Left renal pelvis (tissue), 4 donors: ENCODE measurements at places on chromosomes 12 and 14. TPM values are rescaled to one million over a fixed set of nuclear protein-coding genes. Genes with fewer than 3 reads are reported as not detected.

DNA sequence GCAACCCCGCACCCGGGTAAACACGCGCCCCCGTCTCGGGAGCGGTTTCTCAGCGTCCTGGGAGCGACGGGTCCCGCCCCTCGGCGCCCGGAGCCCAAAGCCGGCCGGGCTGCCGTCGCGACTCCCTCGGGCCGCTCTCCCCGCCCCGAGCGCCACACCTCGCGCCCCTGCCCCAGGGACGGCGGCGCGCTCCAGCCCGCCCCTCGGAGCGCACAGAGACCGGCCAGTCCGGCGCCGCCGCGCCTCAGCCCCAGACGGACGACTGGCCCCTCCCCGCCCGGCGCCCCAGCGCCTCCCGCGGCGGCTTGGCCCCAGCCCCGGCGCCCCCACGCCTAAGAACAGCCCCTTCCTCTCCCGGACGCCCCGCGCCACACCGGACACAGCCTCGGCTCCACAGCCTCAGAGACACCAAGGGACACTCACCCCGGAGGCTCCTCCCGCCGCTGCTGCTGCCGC is 411 bp downstream of the BTBD7 start:
- DNase-seq = no peak

Gene KRT72
- not detected for polyA plus RNA-seq

- DNase-seq = no peak
Observed at GRCh38 chr12:103962493-103962892, 3.2 kb upstream of the TDG start.

GRCh38 chr14:55518391-55518790 is 61.6 kb upstream of the KTN1 start:
- no peak for DNase-seq

Gene PRH2
- polyA plus RNA-seq = 0.29 TPM

GRCh38 chr12:25546318-25546717 is 6.8 kb downstream of the LMNTD1 start:
- DNase-seq = no peak

- DNase-seq = no peak
Observed at GRCh38 chr12:90229407-90230170, 521.0 kb upstream of the ATP2B1 start.

- DNase-seq = no peak
Observed at GRCh38 chr14:52044791-52045522, 23.9 kb downstream of the NID2 start.

Gene C12orf60
- 5.0 TPM for polyA plus RNA-seq

Gene KRT83
- not detected for polyA plus RNA-seq

- no peak for DNase-seq
Observed at GRCh38 chr14:61564618-61565091, 130.7 kb upstream of the HIF1A start.

Gene PTPRQ
- polyA plus RNA-seq = 1.6 TPM

DNA sequence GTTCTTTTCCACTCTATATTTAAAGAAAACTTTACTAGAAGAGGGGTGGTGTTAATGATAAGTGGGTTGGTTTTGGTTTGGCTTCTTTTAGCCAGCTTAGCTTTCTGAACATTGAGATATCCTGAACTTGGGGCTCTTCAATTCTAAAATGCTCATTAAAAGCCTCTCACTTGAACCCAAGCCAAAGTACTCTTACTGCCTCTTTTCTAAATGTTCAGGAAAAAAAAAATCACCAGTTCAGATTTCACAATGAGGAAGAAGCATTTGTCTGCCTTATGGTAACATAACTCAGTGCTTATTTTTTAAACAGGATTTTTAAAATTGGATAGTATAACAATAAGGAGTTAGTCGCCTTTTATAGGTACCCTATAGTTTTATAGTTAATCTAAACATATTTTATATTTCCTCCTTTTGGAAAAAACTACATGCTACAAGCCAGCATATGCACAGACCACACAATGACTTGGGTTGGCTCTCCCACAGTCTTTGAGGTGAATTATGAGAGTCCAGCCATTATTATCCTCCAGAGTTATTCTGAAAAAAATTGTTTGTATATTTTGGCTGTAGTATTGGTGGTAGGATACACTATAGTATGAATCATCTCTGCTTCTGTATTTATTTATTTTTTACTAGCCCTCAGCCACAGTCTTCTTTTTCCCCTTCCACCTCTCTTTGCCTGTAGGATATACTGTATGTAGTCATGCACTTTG is 195.5 kb upstream of the TMPO start:
- no peak for DNase-seq

DNA sequence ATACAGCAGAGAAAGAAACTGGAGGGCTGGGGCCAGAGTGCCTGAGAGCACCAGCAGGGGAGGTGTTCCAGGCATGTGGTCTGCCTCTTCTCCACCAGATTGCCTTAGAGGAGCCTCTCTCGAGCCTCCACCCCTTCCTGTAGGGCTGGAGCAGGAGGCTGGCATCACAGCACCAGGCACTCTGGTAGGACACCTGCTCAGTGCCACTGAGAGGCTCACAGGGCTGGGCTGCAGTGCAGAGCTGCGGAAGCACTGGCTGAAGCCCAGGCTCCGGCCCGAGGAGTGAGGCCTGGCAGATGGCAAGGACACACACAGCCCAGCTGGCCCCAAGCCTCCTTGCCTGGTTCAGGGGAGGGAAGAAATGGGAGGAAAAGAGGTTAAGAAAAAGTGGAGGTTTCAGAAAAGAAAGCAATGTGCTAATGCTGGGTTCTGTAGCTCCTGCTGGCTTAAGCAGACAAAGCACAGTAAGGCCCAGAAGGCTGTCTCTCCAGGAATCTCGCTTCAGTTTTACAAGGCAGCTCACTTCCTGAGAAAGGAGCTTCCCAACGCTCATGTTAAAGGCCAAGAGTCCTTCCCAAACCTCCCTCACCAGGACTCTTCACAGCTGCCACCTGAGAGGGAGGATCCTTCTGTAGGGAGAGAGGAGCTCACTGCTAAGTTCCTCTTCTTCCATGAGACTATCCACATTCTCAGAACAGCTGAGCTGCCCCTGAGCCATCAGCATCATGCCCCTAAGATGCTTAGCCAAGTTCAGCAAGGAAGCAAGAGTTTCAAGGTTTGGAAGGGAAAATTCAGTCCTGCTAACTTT is 23.8 kb downstream of the SPTB start:
- DNase-seq = no peak

DNA sequence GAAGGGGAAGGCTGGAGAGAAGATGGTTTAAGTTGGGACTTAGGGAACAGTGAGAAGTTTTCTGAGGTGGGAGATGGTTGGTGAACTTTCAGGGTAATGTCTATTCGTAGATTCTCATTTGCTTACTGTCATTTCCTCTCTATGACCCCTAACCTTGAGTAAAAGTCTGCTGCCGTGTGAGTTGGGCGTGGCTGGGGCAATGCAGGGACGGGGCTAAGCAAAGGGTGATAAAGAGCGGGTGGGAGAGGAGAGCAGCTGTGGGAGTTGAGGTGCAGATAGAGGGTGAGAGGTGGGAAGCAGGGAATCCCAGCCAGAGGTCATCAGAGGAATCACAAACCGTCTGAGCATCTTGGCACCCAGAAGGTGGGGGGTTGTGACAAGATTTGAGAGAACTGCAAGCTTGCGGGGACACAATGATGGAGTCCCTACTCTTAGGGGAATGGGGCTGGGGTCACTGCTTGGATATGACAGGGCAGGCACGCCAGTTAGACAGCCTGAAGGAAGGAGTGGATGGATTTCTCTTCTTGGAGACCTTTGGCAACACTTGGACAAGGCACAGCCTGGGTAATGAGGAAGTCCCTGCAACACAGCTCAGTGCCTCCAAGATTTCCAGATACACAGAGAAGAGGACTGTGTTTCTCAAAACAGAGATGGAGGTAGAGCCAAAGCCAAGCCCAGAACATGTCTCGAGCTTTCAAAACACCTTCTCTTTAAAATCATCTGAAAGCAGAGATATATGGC is 45.9 kb upstream of the CTDSP2 start:
- DNase-seq = no peak
